Activated CD8-positive, alpha-beta memory T cell treated with anti-CD3 and anti-CD28 coated beads for 4 hours (primary cell): ENCODE measurements at places on chromosomes 12 and 14.
A peak's percentile ranks its signal among the peaks of the same experiment; 100 is the strongest.

- no peak for DNase-seq
Observed at GRCh38 chr12:68403711-68404110, 71.5 kb upstream of the MDM1 start.

- DNase-seq: no peak
Observed at GRCh38 chr12:62519043-62519442, 52.4 kb downstream of the MON2 start.

DNA sequence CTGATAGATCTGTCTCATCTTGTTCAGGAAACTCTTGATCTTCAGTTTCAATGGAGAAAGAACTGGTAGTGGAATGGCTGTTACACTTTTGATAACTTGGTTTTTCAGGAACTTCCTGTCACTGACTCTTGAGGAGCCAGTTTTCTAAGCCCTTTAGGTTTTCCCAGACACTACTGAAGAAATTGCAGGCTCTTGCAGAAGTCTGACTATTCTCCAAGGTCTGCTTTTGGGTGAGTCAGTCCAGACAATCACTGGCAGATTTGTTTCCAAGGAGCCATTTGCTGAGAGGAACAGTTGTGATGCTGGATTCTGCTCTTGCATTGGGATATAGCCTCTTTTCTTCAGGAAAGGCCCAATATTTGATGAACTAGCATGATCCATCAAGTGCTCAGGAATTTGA lies 468.0 kb downstream of the FUT8 start:
- no peak for DNase-seq

GRCh38 chr14:97976861-97977260 lies 1179.7 kb downstream of the VRK1 start:
- DNase-seq: no peak

DNA sequence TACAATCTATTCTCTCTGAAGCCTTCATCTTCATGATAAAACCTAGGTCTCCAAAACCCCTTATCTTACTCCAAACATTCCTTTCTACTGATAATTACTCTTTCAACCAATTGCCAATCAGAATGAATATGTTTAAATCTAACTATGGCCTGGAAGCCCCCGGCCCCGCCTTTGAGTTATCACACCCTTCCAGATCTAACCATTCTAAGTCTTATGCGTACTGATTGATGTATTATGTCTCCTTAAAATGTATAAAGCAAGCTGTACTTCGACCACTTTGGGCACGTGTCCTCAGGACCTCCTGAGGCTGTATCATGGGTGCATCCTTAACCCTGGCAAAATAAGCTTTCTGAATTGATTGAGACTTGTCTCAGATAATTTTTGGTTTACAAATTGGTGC lies 14.4 kb downstream of the PABPN1 start:
- no peak for DNase-seq

- no peak for DNase-seq
Observed at GRCh38 chr14:69937367-69938081, 58.3 kb downstream of the SMOC1 start.

DNA sequence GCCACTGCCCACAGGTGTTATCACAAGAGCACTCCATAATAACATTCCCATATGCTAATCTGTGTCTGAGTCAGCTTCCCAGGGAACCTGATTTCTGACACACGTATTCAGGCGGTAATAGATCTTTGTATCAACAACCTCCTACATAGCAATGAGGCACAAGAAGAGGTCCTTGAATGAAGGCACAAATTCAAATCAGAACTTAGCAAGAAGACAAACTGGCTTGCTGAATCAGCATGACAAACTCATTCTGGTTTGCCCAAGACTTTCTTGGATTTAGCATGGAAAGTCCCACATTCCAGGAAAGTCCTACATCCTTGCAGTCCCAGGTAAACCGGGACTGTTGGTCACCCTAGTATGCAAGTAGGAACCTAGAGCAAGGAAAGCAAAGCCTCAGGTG lies 33.9 kb upstream of the RNU6-7 start:
- DNase-seq: no peak

DNA sequence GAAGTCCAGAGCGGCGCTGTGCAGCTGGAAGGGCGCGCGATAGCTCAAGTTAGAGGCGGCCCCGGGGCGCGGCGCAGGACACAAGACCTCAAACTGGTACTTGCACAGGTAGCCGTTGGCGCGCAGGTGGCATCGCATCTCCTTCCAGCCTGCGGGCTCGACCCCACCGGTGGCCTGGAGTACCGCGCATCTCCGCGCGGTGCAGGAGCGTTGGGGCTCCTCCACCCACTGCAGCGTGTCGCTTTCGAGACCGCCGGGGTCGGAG lies 553 bp downstream of the CLEC14A start:
- no peak for DNase-seq

- no peak for DNase-seq
Observed at GRCh38 chr12:104490186-104490585, 33.4 kb downstream of the CHST11 start.

GRCh38 chr14:55329999-55330710 lies 58.9 kb downstream of the FBXO34 start:
- no peak for DNase-seq

GRCh38 chr14:101521473-101521915 lies 39.8 kb upstream of the DIO3 start:
- DNase-seq: no peak

- no peak for DNase-seq
Observed at GRCh38 chr14:87042354-87042753, 950.6 kb downstream of the GALC start.

DNA sequence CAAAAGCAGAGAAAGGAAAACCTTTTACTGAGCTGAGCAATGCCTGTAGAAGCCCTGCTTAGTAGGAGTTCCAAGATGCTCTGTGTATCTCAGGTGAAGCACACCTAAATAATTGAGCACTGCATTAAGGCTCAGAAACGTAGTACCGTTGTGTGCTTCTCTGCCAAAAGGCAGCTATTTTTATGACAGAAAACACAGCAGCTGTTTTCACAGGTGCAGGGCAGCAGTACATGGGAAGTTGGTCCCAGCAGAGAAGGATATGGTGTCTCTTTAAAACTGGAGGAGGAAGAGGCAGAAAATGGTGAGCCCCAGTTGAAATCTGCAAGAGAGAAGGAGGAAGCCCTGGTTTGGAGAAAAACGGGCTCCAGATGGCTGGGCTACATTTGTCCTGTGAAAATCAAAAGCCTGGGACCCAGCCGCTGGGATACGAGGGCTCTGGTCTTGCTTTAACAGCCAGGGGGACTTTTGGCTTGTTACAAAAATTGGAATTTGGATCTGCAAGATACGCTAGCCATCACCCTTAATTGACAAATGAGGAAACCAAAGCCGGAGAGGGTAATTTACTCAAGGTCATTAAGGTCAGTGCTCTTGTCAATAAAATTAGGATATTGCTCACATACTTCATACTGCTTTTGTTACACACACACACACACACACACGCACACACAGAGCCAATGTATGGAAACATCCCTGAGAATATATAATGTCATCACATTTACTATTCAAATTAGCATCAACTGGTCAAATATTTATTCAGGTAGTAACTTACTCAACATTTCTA lies 27.3 kb downstream of the SPRING1 start:
- DNase-seq: no peak

- DNase-seq: no peak
Observed at GRCh38 chr12:110451263-110451662, 1.1 kb upstream of the ARPC3 start.

GRCh38 chr12:80217011-80217535 lies 117.7 kb downstream of the OTOGL start:
- DNase-seq: no peak

DNA sequence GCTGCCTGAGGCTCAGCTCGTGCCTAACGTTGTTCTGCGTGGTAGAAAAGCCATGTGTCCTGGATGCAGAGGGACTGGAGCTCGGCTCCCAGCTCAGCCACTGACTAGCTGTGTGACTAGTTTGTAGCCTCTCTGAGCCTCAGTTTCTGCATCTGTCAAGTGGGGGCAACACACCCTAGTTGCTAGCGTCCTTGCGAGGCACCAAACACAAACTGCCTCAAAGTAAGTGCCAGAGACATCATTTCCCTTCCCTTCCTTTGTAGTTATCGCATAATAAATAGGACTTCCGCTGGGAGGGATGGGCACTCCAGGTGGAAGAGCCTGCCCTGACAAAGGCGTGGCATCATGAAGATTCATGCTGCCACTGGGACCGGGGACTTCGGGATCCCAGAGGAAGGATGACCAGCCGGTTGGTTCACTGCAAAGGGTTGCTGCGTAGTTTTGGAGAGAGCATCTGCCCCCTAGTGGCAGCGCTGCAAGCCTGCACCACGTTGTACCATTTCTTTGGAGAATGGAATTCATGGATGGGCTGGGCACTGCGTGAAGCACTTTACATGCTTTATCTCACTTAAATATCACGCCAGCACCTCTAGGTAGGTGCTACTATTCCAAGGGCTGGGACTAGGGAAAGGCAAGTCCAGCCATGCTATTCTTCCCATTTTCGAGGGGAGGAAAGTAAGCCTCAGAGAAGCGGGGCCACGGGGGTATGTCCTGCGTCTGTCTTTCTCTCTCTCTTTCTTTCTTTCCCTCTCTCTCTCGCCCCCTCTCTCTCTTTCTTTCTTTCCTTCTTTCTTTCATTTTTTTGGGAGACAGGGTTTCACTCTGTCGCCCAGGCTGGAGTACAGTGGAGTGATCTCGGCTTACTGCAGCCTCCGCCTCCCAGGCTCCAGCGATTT lies 4.6 kb downstream of the CCDC197 start:
- DNase-seq: peak; percentile 33

DNA sequence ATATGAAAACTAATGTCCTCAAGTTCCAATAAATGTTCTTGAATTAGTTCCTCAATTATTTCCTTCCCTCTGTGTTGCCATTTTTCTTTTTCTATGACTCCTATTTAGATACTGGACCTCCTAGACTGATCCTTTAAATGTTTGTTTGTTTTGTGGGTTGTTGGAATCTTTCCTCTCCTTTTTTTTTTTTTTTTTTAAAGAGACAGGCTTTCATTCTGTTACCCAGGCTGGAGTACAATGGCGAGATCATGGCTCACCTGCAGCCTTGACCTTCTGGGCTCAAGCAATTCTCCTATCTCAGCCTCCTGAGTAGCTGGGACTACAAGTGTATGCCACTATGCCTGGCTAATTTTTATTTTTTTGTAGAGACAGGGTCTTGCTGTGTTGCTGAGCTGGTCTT lies 9.6 kb downstream of the PRKAG1 start:
- DNase-seq: no peak

DNA sequence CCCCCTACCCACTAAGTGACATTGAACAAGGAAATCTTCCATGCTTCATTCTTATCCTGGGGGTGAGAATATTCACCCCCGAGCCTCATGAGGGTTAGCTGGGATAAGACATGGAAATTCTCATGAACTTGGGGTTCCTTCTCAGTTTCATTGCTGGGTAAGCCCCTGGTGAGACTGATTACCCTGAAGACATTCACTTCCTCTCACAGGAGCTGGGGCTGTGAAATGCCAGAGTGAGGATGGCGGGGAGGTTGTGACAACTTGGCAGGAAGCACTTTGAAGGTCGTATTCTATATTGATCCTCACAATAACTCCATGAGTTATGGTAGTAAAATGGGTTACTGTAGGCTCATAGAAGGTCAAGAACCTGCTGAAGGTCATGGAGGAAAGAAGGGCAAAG lies 43.5 kb downstream of the ESRRB start:
- no peak for DNase-seq

DNA sequence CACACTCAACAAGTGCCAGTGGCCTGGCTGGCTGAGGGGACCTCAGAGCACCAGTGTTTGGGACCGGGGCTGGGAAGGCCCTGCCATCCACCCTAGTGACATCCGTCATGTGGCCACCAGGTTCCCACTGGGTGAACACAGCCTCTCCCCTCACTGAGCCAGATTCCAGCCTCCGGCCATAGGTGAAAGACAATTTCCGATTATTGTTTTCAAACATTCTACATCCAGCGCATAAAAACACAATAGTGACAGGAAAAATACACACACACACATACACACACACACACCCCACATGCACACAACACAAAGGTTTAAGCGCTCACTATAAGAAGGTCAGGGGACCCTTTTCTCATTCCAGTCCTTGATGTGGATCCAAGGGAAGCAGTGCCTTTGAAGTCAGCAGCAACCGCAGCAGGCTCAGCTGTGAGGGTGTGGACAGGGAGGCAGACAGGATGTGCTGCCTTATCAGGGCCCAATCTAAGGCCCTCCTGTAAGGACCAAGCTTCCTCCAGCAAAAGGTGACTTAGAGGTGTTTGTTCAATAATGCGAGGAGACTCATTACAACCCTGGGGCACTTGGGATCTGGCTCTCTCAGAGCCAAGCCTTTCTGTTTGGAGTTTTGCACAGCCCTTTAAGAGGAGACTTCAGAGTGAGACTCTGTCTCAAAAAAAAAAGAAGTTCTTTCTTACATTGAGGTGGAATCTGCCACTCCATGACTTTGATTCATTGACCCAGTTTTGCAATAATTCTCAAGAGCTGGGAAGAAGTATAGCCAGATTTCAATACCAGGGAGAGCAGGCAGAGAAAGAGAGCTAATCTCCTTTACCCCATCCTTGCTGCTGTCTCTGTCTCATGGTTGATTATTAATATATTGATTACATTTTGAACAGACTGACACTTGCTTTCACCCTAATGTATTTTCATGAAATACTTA lies 227.8 kb downstream of the ZFP36L1 start:
- DNase-seq: no peak

DNA sequence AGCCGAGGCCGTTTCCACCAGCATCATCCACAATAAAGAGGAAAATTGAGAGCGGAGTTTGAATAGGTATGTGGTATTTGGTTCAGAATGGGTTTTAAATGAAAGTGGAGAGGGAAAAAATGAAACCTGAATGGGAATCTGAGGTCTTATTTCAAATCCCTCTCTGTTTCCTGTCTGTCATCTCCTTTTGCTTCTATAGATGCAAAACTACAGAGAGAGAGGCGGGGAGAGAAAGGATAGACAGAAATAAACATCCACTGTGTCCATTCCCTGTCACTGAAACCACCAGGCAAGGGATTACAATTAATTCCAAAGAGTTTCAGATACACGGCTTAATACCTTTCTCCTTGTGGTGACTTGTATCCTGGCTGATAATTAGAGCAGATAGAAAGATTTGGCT lies 102.3 kb downstream of the DAD1 start:
- no peak for DNase-seq

DNA sequence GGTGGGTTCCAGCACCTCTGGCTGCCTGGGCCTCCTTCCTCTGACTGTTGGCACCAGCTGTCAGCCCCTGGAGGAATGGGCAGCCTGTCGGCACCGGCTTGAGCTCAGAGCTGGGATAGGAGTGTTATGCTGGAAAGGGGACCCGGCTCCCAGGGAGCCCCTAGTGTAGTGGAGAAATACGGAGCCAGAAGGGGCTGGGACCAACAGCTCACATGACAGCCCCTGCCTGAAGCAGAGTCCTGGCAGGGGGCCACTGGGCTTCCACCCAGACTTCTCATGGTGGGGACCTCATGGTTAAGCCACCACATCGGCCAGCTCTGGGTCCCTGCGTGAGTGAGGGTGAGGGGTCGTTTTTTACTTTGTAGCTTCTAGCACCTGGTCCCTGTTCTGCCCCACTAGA lies 174.5 kb downstream of the TSPAN9 start:
- no peak for DNase-seq

- no peak for DNase-seq
Observed at GRCh38 chr12:57195611-57196371, 20.8 kb upstream of the NXPH4 start.

DNA sequence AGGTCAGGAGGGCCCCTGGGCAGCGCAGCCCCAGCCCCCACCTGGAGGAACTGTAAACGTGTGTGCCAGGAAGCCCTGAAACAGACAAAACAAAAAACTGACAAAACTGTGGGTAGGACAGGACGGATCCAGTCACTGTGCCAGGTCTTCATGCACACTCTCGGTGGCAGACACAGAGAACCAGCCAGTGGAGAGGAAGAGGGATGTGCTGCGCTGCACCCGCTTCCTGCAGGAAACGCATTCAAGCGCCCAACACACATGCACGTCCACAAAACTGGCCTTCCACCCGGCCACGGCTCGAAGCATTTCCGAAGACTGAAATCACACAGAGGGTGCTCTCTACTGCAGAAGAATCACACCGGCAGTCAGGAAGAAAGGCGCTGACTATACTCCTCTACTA lies 16.9 kb downstream of the BRF1 start:
- no peak for DNase-seq
